SJSA1 (cell line): ENCODE measurements at places on chromosomes 3 and 15. TPM values are rescaled to one million over a fixed set of nuclear protein-coding genes. Genes with fewer than 3 reads are reported as not detected.

- no peaks in the 10 kb centered on the region for H3K4me1 ChIP-seq
- no peaks in the 10 kb centered on the region for H3K27me3 ChIP-seq
- H3K27ac ChIP-seq: no peak overlapping the region
- no peaks in the 10 kb centered on the region for H3K36me3 ChIP-seq
These were observed 39.6 kb upstream of the PDZRN3 start for GRCh38 chr3:73664389-73664788.

GRCh38 chr3:24483873-24484272 lies 10.8 kb downstream of the THRB start:
- no peaks in the 10 kb centered on the region for H3K36me3 ChIP-seq
- no peaks in the 10 kb centered on the region for H3K27me3 ChIP-seq
- H3K4me1 ChIP-seq: peaks cover 12% of the 10 kb centered on the region
- H3K27ac ChIP-seq: no peak overlapping the region
- DNase-seq: no peak
- H3K4me3 ChIP-seq: no peak overlapping the region

GRCh38 chr3:14318646-14319045 lies 83.8 kb upstream of the SLC6A6 start:
- H3K36me3 ChIP-seq: no peaks in the 10 kb centered on the region
- no peak overlapping the region for H3K27ac ChIP-seq
- DNase-seq: no peak
- H3K4me1 ChIP-seq: peaks cover 6% of the 10 kb centered on the region; the same call in 1 of the 2 replicates
- no peaks in the 10 kb centered on the region for H3K27me3 ChIP-seq

GRCh38 chr15:66405007-66405406 lies 18.3 kb downstream of the MAP2K1 start:
- peaks cover 16% of the 10 kb centered on the region for H3K4me1 ChIP-seq
- H3K36me3 ChIP-seq: peaks cover 5% of the 10 kb centered on the region; the same call in 1 of the 2 replicates
- no peak for DNase-seq
- H3K4me3 ChIP-seq: no peak overlapping the region
- H3K27me3 ChIP-seq: no peaks in the 10 kb centered on the region

DNA sequence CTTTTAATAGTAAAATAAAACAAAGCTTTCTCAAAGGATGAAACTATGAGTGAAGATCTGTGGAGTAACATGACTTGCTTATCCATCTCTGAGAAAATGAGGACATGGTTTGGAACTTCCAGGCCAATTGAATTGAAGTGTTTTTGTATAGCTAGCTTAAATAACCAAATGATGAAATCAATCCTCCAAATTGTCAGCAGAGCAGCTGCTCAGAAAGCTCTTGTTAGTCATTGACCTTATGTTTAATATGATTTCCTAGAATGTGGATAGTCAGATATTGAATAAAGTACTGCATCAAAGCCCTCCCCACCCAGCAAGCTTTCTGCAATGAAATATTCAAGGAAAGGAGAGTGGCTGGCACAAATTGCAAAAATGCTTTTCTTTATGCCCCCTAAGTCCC lies 437.2 kb downstream of the MFSD1 start:
- H3K36me3 ChIP-seq: no peaks in the 10 kb centered on the region
- no peak for DNase-seq
- H3K27ac ChIP-seq: no peak overlapping the region
- H3K4me3 ChIP-seq: no peak overlapping the region
- no peaks in the 10 kb centered on the region for H3K4me1 ChIP-seq
- H3K27me3 ChIP-seq: no peaks in the 10 kb centered on the region; the same call in 1 of the 2 replicates

DNA sequence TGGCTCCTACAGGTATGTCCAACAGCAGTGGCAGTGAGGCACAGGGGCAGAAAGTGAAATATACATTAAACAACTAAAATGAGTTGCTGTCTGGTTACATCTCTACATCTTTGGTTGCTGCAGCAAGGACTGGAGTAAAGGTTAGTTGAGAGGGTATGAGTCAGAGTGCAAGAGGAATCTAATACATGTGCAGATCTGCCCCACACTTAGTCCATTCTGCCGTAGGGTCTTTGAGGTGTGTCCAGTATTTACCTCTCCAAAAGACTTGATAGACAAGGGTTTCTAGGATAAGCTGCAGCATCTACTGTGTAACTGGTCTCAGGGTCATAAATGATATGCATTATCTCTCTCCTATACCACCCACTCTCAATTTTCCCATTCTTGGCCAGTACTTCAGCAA lies 6.2 kb upstream of the NEDD4 start:
- peaks cover under 1% of the 10 kb centered on the region; the same call in 1 of the 2 replicates for H3K4me1 ChIP-seq
- H3K4me3 ChIP-seq: no peak overlapping the region
- H3K27me3 ChIP-seq: no peaks in the 10 kb centered on the region
- no peak for DNase-seq
- H3K36me3 ChIP-seq: no peaks in the 10 kb centered on the region

Gene RASGRP1
- not detected in 2 replicates for total RNA-seq

- no peak overlapping the region for H3K27ac ChIP-seq
- peaks cover 7% of the 10 kb centered on the region for H3K27me3 ChIP-seq
- DNase-seq: no peak
- no peak overlapping the region for H3K4me3 ChIP-seq
- H3K36me3 ChIP-seq: no peaks in the 10 kb centered on the region
These were observed 1.9 kb upstream of the CFAP92 start for GRCh38 chr3:128995737-128996136.

Gene GADL1
- total RNA-seq: 0.13 TPM in 1 of 2 replicates, not detected in the other

Gene ZNF80
- not detected in 2 replicates for total RNA-seq

DNA sequence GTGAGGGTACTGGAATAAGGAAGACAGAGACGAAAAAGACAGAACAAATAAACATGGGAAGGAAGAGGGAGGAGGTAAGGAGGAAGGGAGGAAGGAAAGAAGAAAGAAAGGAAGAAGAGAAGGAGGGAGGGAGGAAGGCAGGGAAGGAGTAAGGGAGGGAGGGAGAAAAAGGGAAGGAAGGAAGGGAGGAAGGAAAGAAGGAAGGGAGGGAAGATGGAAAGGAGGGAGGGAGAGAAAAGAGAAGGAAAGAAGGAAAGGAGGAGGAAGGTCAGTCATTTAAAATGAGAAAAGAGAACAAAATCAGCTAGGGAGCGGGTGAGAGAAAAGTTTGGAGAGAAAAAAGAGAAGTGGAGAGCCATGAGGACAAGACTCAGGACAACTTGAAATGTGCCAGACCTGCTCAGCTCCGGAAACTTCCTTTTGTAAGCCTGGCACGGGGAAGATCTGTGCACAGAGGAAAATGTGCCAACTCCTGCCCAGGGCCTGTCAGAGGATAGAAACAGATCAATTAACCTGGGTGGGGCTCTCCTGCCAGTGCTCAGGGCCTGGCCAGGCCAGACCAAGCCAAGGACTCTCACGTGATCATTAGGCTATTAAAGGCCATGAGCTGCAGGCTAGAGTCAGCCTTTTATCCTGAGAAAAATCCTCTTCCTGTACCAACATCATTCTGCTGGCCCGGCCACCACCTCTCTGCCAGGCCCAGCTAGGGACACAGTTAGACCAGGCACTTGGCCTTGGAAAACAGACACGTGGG lies 50.1 kb upstream of the BCL6 start:
- no peaks in the 10 kb centered on the region for H3K27me3 ChIP-seq

DNA sequence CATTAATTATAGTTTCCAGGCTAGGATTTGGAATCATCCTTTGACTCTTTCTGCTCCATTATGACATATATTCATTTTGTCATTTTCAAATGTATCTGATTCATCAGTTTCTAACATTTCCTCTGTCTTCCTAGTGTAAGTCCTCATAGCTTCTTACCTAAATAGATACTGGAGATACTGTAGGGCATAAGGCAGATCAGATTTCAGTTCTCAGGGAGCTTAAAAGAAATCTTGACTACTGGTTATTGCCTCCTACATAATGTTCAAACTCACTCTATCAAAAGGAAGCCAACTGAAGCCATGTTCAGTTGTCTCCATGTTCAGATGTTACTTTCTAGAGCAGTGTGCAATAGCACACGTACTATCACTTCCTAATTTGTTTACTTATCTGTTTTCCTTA lies 29.6 kb upstream of the CTDSPL2 start:
- no peaks in the 10 kb centered on the region for H3K36me3 ChIP-seq
- H3K27me3 ChIP-seq: no peaks in the 10 kb centered on the region
- H3K4me1 ChIP-seq: no peaks in the 10 kb centered on the region
- H3K27ac ChIP-seq: no peak overlapping the region
- no peak overlapping the region for H3K4me3 ChIP-seq

- DNase-seq: no peak
- no peaks in the 10 kb centered on the region for H3K36me3 ChIP-seq
- H3K4me1 ChIP-seq: no peaks in the 10 kb centered on the region
These were observed 1030.0 kb downstream of the TBL1XR1 start for GRCh38 chr3:176167272-176167671.

Gene CLDN18
- total RNA-seq: not detected in 2 replicates

DNA sequence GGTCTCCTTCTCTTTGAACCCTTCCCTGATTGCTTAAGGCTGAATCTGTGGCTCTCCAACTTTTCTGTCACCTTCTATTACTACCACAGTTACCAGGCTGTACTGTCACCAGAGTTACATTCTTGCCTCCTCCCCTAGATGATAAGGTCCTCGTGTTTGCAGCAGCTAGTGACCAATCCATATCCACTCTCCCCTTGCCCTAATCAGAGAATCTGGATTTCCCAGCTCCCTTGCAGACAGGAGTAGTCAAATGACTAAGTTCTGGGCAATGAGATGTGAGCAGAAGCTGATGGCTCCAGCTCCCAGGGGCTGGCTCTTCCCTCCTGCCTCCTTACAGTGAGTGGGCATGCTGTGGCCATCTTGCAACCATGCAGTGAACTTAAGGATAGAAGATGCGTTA lies 95.4 kb upstream of the VGLL4 start:
- H3K4me3 ChIP-seq: no peak overlapping the region
- no peaks in the 10 kb centered on the region for H3K27me3 ChIP-seq
- DNase-seq: no peak
- H3K27ac ChIP-seq: no peak overlapping the region
- no peaks in the 10 kb centered on the region for H3K4me1 ChIP-seq
- no peaks in the 10 kb centered on the region for H3K36me3 ChIP-seq

Gene CLEC3B
- 4.4 and 11.6 TPM in 2 replicates for total RNA-seq

- no peaks in the 10 kb centered on the region for H3K27me3 ChIP-seq
- peak overlapping the region; percentile 87 for H3K4me3 ChIP-seq
- DNase-seq: no peak
- peaks cover 11% of the 10 kb centered on the region for H3K36me3 ChIP-seq
- H3K4me1 ChIP-seq: peaks cover 3% of the 10 kb centered on the region; the same call in 1 of the 2 replicates
- H3K27ac ChIP-seq: peak overlapping the region; percentile 90
These were observed 305 bp upstream of the KPNA1 start for GRCh38 chr3:122515020-122515468.

GRCh38 chr3:141455603-141456300 lies 31.1 kb upstream of the RASA2 start:
- H3K4me3 ChIP-seq: no peak overlapping the region
- no peaks in the 10 kb centered on the region for H3K27me3 ChIP-seq
- DNase-seq: no peak

GRCh38 chr15:42804739-42805138 lies 67.8 kb upstream of the CDAN1 start:
- H3K27me3 ChIP-seq: no peaks in the 10 kb centered on the region
- no peak overlapping the region for H3K4me3 ChIP-seq
- peaks cover 10% of the 10 kb centered on the region for H3K36me3 ChIP-seq

DNA sequence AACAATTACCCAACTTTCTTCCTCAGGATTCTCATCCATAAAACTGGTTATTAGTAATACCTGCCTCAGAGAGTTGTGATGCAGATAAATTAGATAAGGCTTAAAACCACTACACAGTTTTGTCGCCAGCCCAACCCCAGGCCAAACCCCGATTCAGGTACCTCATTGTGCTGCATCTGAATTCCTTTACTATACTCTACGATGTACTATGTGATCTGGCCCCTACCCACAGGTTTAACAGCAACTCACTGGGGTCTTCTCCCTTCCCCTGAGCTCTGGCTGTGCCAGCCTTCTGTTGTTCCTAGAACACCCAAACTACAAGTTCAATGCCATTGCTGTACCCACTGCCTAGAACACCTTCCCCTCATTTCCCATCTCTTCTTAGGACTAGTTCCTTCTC lies 64.6 kb downstream of the MYO5A start:
- no peak overlapping the region for H3K27ac ChIP-seq
- DNase-seq: no peak
- no peaks in the 10 kb centered on the region for H3K36me3 ChIP-seq
- no peak overlapping the region for H3K4me3 ChIP-seq

Gene ZFYVE19
- 33.8 and 39.2 TPM in 2 replicates for total RNA-seq

Gene ZNF660
- total RNA-seq: 2.6 and 4.3 TPM in 2 replicates

Gene GATA2
- total RNA-seq: 14.9 and 15.5 TPM in 2 replicates

GRCh38 chr3:98603580-98603979 lies 10.2 kb upstream of the CPOX start:
- H3K27ac ChIP-seq: no peak overlapping the region
- no peaks in the 10 kb centered on the region for H3K36me3 ChIP-seq
- H3K27me3 ChIP-seq: no peaks in the 10 kb centered on the region
- H3K4me3 ChIP-seq: no peak overlapping the region

- DNase-seq: no peak
These were observed 69.7 kb downstream of the MRPL46 start for GRCh38 chr15:88397506-88397905.

DNA sequence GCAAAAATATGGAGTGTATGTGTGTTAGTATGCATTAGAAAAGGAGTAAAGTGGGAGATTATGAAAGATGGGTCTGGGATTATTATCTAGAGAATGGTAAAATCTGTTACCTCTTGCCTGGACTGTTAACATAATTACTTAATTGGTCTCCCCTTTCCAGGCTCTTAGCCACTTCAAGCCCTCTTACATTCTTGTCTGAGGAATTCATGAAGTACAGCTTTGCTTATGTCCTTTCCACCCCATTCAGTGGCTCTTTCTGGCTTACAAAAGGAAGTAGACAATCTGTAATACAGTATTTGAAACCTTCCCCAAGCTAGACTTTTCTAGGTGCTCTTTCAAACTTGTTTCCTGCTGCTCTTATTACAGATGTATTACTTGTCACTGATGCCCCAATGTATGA lies 129.8 kb downstream of the MBNL1 start:
- H3K27me3 ChIP-seq: no peaks in the 10 kb centered on the region
- no peak overlapping the region for H3K4me3 ChIP-seq
- no peak for DNase-seq

- H3K4me1 ChIP-seq: peaks cover 6% of the 10 kb centered on the region
- no peaks in the 10 kb centered on the region for H3K36me3 ChIP-seq
- no peaks in the 10 kb centered on the region for H3K27me3 ChIP-seq
- H3K4me3 ChIP-seq: no peak overlapping the region
These were observed 180.6 kb downstream of the PLCL2 start for GRCh38 chr3:17065315-17065714.

DNA sequence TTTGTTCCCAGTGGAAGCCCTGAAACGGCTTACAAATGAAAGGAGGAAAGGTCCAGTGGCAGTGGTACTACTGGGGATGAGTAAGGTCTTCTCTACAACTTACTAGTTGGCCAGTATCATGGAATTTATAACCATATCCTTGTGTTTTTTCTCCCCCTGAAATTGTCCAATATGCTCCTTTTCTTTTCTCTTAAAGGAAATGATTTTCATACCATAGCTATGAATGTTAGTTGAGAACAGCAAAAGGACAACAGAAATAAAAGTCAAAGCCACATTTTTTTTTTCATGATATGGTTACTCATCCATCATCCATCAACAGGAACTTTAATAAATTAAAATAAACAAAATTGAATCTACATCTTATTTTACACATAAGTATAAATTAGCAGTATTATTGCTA lies 450.4 kb downstream of the MFSD1 start:
- no peaks in the 10 kb centered on the region for H3K4me1 ChIP-seq
- H3K4me3 ChIP-seq: no peak overlapping the region
- no peak for DNase-seq
- no peaks in the 10 kb centered on the region for H3K27me3 ChIP-seq

GRCh38 chr3:128867200-128868125 lies 12.0 kb upstream of the ACAD9 start:
- H3K4me3 ChIP-seq: no peak overlapping the region
- DNase-seq: no peak
- H3K36me3 ChIP-seq: no peaks in the 10 kb centered on the region
- no peaks in the 10 kb centered on the region for H3K27me3 ChIP-seq

GRCh38 chr15:74525309-74525708 lies 15.7 kb upstream of the ARID3B start:
- DNase-seq: no peak
- H3K4me1 ChIP-seq: peaks cover 21% of the 10 kb centered on the region
- H3K4me3 ChIP-seq: no peak overlapping the region
- peak overlapping the region; percentile 30 for H3K27ac ChIP-seq
- H3K27me3 ChIP-seq: no peaks in the 10 kb centered on the region
